Fibroblast of skin of back (primary cell): ENCODE measurements at places on chromosomes 7 and 10.
A peak's percentile ranks its signal among the peaks of the same experiment; 100 is the strongest.

GRCh38 chr7:27098578-27099451 lies 3.0 kb upstream of the HOXA1 start:
- DNase-seq, result no peak

GRCh38 chr10:15267496-15267895 lies 99.0 kb upstream of the NMT2 start:
- DNase-seq, result no peak

DNA sequence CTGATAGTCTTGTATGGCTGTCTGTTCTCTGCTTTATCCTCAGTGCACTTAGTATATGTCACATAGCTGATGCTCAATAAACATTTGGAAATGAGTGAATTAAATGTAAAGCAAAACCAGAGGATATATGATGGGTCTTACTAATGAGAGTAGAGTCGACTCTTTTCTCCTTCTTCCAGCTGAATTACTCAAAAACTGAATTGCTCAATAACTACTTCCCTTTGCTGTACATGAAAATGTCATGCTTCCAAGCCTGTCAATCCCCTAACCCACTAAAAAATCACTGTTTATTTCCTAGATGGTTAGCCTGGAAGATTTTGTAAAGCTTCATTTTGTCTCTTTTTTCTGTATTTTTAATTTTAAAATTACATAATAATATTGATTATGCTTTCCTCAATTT lies 88.0 kb downstream of the OR13A1 start:
- no peak for DNase-seq

DNA sequence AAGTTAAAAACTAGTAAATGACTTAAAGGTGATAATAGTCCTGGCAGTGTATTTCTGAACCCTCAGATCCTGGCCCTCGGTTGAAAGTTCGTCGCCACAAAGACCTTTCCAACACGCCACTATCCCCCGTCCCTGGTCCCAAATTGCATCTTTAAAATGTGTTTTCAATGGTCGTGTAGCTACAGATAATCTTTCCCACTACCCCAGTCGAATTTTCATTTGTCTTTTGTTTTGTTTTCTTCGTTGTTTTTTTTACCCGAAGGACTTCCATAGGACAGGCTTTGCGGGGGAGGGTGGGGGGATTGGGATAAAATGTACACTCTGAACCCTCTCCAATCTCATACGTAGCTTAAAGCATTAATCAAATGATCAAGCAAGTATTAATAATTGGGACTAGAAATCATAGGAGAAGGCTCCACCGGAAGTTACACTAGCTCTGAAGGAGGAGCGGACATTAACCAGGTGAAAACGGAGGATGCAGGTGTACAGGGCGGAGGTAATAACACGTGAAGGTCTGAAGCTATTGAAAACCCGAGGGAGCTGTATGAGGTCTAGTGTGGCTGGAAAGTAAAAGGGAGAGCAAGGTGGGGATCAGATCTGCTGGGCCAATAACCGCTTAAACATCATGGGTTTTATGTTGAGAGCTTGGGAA lies 32.8 kb upstream of the PHF14 start:
- DNase-seq, result no peak

- DNase-seq, result peak; percentile 79
These were observed 6.3 kb downstream of the C10orf67 start for GRCh38 chr10:23338155-23338828.

GRCh38 chr7:66776800-66777442 lies 36.4 kb downstream of the RABGEF1 start:
- DNase-seq, result no peak

DNA sequence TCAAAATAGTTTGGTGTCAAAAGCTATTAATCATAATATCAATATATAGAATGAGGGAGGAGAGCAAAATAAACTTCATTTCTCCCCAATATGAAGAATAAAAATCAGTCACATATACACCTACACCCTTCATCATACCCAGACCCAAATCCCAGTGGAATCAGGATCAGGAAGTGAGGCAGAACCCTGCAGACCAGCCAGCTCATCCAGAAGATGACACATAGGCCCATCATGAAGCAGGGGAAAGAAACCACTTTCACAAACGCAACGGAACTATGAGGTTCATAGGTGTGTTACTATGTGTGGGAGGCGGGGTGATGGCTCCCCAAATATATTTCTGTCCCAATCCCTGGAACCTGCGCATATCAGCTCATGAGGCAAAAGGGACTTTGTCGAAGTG lies 89.0 kb downstream of the RSU1 start:
- peak; percentile 12 for DNase-seq

- no peak for DNase-seq
These were observed 579.0 kb upstream of the DPP6 start for GRCh38 chr7:153473185-153473584.

- no peak for DNase-seq
These were observed 120.9 kb upstream of the NAMPT start for GRCh38 chr7:106405697-106406141.

- DNase-seq, result no peak
These were observed 7.8 kb downstream of the FOXL3 start for GRCh38 chr7:297611-298374.

DNA sequence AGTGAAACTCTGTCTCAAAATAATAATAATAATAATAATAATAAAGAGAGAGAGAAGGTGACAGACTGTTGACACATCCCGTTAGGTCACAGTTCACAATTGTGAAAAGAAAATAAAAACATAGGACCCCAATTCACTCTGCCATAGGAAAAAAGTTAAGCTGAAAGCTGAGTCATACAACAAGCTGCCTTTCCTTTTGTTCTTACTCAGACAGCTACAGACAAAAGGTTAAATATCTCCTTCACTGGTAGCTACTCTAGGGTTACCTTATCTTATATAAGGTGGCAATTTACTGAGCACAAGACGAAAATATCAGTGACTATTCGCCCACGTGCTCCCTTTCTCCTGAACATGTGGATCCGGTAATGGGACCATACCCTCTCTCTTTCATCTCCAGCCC lies 17.5 kb downstream of the TUBAL3 start:
- no peak for DNase-seq

- no peak for DNase-seq
These were observed 18.8 kb downstream of the ANXA11 start for GRCh38 chr10:80186364-80187012.

GRCh38 chr10:69781576-69781975 lies 20.1 kb upstream of the COL13A1 start:
- no peak for DNase-seq

DNA sequence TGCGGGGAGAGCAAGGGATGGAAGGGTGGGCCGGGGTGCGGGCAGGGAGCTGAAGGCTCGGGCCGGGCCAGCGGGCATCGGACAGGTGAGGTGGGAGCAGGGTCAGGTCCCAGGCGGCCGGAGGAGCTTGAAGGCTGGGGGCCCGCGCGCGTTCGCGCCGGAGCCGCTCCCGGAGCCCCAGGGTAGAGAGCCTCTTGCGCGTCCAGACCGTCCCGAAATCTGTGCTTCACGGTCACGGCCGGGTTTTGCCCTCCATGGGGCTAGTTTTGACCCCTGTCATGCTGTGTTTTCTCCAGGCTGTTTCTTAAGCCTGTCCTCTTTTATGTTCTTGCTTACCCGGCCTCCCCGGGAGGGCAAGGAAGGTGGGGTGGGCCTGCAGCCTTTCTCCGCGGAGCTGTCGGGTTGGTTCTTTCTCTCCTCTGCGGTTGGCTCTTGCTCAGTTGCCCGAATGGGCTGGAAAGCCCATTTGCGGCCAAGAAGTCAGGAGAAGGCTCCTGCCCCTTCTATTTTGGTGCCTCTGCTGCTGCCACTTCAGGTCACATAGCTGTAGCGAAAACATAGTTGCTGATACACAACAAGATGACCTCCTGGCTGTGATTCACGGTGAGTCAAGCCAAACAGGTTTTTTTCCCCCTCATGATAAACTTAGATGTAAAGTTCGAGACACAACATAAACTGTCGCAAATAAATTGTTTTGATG lies 650 bp downstream of the UBE2D1 start:
- peak; percentile 39 for DNase-seq

- peak; percentile 82 for DNase-seq
These were observed 146.6 kb downstream of the CTNNA3 start for GRCh38 chr10:67549390-67549789.

- no peak for DNase-seq
These were observed 30.6 kb upstream of the HNRNPH3 start for GRCh38 chr10:68301301-68301700.

DNA sequence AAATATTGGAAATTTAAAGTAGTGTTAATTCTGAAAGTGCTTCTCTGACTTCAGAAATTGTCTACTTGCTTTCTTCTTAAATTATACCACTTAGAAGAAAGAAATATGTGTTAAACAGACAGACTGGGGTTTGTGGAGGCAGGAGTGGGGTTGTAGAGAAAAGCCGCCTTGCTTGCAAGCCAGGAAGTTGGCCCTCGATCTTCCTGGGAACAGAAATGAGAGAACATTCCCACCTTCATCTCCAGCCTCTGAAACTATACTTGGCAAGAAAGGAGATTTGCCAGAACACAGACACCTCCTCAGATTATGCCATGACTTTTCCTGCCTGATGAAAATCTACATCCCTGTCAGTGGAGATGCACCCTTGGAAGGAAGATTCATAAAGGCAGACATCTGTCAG lies 171.2 kb upstream of the CHRM2 start:
- no peak for DNase-seq

DNA sequence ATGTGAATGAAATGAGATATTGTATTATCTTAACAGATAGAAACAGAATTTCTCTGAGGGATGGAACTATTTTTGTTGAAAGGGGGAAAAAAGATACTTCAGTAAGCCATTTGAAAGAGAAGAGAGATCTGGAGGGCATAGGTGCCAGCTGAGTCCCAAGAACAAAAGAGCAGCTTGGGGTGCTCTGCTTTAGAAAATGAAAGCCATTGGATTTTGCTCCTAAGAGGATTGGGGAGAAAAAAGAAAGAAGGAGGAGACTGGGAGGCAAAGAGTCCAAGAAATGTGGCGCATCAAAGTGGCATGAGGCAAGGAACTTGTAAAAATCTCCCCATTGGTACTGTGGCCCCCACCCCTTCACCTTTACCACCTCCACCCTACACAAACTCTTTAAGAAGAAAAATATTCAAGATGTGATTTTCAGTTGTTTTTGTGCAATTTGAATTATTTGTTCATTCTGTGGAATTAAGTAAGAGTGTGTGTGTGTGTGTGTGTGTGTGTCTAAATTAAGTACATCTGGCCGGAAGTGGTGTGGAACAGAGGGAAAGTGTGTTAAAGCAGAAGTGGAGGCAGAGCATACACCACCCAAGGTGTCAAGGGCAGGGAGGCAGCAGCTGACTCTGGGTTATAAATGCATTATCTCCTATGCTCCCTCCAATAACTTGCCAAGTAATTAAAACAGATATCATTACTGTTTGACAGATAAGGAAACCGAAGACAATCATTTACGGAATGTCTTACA lies 9.9 kb upstream of the GNAI1 start:
- no peak for DNase-seq

- peak; percentile 21 for DNase-seq
These were observed 19.5 kb downstream of the LMOD2 start for GRCh38 chr7:123675181-123675473.

DNA sequence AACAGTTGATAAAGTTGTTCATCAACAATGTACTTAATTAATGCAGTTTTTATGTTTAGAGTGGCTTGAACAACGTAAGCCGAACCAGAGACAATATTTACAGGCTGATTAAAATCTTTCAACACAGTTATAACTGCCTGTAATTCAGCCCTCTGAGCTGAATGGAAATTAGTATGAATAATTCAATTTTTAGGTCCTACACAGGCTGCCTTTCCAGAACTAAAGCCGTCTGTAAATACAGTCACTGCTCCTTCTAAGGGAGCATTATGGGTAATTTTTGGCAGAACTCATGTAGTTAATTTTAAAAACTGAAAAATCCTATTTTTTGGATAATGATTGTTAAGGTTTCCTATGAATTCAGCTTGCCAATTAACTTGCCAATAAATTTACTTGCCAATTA lies 2.6 kb upstream of the GIMAP4 start:
- no peak for DNase-seq

DNA sequence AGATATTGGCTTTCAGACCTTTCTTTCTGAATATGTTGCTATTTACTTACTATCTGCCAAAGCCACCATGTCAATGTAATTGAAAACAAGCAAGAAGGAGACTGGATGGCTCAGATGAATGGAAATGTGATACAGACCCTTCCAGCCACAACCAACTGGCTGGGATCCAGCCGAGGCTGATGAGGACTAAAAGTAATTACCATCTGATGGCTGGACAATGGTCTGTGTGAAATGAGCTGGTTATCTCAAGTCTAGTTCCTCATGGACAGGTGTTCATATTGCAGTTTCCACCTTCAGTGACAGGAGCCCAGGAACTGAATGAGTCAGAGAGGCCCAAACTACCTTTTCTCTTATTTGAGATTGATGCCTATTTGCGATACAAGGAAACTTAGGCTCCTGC lies 267.5 kb downstream of the GATA3 start:
- DNase-seq, result no peak
